ENCODE measurements at places on chromosomes 4 and X. TPM values are rescaled to one million over a fixed set of nuclear protein-coding genes. Genes with fewer than 3 reads are reported as not detected.

GRCh38 chrX:51361251-51361650, 28.6 kb downstream of the NUDT10 start:
- DNase-seq, result no peak

- DNase-seq, result no peak
These were observed 119.7 kb downstream of the CHRNA9 start for GRCh38 chr4:40454816-40455215.

- DNase-seq, result no peak
These were observed 344.4 kb upstream of the ACTRT1 start for GRCh38 chrX:128396601-128397000.

The CCDC158 gene
- not detected for total RNA-seq

The SPANXA1 gene
- total RNA-seq, result not detected

- DNase-seq, result no peak
These were observed 704.6 kb downstream of the SMARCA1 start for GRCh38 chrX:128818690-128819089.

The FAM114A1 gene
- 31.2 TPM for total RNA-seq

- DNase-seq, result no peak
These were observed 1034.5 kb upstream of the IGFBP7 start for GRCh38 chr4:58144721-58145120.

The SPANXN2 gene
- total RNA-seq, result not detected

GRCh38 chr4:107950746-107951540, 19.6 kb downstream of the CYP2U1 start:
- no peak for DNase-seq

The DCAF4L1 gene
- total RNA-seq, result 0.20 TPM

DNA sequence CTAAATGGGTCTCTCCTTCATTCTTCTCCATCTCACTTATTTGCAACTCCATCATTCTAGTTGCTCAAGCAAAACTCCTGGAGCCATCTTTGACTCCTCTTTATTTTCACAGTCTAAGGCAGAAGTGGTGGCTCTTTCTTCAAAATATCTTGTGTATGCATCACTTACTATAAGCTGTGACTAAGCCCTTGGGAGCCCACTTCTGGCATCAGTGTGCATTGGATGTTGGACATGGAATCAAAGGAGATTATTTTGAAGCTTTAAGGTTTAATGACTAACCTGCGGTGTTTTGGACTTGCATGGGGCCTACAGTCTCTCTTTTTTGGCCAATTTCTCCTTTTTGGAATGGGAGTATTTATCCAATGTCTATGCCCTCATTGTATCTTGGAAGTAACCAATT, 276.8 kb downstream of the SPOCK3 start:
- DNase-seq, result no peak

- no peak for DNase-seq
These were observed 239.7 kb upstream of the AGA start for GRCh38 chr4:177681902-177682301.
